ENCODE measurements at places on chromosomes 6 and 20.

- no peak for DNase-seq
Measured at GRCh38 chr6:108685970-108686369, 125.3 kb downstream of the FOXO3 start.

GRCh38 chr6:105372142-105372848 is 30.6 kb downstream of the PREP start:
- DNase-seq, result no peak

DNA sequence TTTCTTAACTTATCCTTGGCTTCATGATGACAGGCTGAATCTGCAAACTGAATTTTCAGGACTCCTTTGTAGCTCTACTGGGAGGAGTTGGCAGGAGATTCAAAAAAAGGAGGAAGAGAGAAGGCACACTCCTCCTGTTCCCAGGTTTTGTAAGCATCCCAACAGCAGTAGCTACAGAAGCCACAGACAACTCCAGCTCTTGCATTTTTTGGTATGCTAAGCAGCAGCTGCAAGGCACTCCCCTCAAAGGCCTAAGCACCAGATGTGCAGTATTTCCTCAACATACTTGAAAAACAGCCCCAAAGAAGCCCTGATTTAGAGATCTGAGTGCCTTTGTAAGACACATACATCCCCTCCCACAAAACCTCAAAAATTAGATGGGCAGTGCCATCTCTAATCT is 328.6 kb upstream of the SYNCRIP start:
- no peak for DNase-seq

DNA sequence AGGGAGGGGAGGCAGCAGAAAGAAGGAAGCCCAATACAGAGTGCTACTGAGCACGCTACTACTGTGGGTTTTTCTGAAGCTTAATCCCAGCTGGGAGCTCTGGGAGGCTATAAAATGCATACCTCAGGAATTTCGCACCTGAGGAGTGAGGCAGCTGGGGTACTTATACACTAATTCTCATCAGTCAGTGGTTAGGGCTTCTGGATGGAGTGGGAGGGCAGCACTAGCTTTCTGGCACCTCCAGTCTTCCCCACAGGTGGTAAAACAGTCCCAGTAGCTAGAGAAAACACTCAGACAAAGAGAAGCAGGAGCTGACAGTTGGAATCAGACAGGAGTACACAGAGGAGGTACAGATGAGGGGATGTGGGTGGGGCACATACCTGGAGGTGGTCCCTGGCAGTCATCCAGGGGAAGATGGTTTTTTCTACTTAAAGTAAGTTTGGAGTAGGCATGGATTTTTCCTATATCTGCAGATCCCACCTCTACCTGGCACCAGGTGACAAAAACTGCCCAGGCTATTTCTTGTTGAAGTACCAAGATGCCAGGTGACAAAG is 37.8 kb downstream of the CPXM1 start:
- DNase-seq, result no peak

DNA sequence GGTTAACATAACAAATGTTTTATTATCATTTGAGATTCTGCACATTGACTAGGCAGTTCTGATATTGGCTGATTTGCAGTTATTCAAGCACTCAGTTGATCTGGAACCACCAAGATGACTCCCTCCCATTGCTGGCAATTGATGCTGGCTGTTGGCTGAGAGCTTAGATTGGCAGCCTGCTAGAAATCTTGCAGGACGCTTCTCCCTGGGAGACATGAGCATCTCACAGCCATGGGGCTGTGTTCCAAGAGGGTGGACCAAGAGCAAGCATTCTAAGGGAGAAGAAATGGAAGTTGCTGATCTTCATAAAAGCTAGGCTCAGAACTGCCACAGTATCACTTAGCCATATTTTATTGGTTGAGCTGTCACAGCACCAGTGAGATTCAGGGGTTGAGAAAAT is 233.4 kb upstream of the ID4 start:
- no peak for DNase-seq

DNA sequence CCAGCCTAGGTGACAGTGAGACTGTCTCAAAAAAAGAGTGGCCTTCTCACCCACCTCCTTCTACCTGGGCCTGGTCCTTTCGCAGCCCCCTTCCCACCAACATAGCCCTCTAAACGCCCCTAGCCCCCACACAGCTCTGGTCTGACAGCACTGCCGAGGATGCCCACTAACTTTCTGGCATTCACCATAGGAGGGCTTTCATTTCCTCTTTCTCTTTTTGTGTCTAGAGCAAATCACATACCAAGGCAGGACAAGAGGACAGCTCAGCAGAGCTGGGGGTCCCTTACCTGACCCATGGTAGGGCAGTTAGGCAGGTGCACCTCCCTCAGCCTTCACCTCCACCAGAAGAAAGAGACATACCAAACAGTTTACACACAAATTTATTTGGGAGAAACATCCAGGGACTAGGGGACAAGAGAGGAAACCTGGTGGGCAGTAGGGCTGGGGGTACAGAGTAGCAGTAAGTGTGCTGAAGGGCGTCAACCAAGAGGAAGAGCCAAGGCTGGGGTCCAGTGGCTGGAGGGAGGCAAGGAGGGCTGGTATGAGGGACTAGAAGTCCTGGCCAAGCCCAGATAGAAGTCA is 4.5 kb downstream of the LY6G5C start:
- DNase-seq, result no peak

DNA sequence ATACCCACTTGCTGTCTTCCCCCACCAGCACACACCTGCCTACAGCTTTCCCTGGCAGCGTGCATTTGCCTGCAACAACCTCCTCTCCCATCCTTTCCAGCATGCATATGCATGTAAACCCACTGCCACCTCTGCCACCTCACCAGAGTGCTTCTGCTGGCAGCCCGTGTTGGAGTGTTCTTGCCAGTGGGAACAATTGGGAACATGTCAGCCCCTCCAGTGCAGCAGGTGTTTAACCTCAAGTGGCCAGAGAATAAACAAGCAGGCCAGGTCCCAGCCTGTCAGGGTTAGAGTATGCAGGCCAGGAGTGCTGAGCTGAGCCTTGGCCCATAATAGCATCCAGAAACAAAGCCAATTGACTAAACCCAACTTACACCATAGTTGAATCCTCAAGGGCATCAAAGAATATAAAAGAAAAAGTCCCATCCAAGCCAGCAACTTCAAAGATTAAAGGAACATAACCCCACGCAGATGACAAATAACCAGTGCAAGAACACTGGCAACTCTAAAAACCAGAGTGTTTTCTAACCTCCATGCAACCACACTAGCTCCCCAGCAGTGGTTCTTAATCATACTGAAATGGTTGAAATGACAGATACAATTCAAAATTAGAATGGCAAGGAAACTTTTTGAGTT is 1212.1 kb upstream of the CITED2 start:
- no peak for DNase-seq

DNA sequence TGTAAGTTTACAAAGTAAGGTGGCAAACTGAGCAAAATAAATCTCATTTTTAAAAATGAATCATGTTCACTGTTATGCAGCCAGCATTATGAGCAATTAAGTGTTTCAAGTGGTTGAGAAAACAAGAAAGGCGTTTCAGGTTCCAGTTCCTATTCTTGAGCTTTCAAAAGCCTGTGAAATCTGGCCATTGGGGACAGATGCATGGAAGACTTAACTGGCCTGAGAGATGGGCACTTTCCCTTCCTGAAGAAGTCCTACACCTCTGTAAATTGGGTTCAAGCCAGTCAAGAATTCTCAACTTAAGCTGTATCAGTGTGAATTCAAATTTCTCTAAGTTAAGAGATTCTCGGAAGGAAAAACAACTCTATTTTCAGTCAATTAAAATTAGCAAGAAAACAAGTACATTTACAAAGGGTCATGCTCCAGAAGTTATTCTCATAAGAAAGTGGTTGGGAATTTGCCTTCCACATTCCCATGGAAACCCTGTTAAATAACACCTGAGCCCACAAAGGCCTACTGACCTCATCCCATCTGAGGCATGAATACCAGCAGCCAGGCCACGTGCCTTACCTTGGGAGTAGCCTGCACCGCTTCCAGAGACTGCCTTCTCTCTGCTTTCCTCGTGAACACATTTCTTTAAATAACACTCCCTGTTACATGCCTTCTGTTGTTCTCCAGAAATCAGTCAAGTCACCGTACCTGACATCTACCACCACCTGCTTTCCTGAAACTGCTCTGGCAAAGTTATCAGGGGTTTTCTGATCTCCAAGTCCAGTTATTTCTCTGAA is 19.4 kb downstream of the MAP3K5 start:
- DNase-seq, result no peak

GRCh38 chr6:135226537-135226936 is 45.4 kb downstream of the MYB start:
- DNase-seq, result no peak

GRCh38 chr20:15296422-15296821 is 959.0 kb upstream of the FLRT3 start:
- DNase-seq, result no peak

DNA sequence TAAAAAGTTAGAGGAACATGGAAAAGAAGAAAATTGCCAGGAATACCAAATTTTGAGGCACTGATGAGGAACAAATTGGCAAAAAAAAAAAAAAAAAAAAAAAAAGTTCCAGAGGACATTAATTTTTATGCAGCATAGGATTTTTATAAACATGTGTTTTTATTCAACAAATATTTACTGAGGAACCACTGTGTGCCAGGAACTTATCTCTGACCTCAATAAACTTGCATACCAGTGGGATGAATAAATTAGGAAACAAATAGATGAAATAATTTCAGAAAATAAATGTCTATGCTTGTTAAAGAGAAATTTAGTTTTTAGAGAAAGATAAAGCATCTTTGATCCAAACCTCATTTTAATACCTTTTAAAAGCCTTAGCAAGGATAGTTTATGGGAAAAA is 175.1 kb downstream of the PDE10A start:
- no peak for DNase-seq

- DNase-seq, result no peak
Measured at GRCh38 chr6:45538641-45539547, 161.2 kb upstream of the SUPT3H start.

GRCh38 chr6:10558565-10558964 is 37.4 kb downstream of the GCNT2 start:
- no peak for DNase-seq

DNA sequence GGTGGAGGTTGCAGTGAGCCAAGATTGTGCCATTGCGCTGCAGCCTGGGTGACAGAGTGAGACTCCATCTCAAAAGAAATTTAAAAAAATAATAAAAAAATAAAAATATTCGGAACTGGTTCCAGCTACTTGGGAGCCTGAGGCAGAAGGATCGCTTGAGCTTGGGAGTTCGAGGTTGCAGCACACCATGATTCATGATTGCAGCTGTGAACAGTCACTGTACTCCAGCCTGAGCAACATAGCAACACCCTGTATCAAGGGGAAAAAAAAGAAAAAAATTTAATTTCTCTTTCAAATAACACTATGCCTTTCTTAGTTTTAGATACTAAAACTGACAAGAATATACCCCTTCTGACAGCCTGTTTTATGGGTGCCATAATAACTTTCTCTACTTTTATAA is 10.5 kb downstream of the KDM1B start:
- no peak for DNase-seq

DNA sequence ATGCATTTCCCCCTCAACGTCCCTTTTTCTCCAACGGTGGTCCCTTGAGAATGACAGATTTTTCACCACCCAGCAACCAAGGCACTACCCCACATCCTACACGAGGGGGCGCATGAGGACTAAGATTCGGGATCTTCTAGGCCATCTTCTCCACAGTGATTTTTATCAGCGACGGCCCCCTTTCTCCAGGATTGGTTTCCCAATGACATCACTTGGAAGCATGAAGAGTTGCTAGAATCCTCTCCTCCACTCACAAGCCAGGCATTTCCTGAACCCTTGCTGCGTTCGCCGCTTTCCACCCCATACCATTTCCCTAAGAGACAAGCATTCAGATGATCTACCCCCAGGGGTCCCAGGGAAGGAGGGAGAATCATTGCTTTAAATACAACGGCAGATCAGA is 252.0 kb downstream of the HIVEP2 start:
- peak; percentile 58 for DNase-seq

GRCh38 chr20:22921595-22922421 is 113.3 kb upstream of the SSTR4 start:
- no peak for DNase-seq

DNA sequence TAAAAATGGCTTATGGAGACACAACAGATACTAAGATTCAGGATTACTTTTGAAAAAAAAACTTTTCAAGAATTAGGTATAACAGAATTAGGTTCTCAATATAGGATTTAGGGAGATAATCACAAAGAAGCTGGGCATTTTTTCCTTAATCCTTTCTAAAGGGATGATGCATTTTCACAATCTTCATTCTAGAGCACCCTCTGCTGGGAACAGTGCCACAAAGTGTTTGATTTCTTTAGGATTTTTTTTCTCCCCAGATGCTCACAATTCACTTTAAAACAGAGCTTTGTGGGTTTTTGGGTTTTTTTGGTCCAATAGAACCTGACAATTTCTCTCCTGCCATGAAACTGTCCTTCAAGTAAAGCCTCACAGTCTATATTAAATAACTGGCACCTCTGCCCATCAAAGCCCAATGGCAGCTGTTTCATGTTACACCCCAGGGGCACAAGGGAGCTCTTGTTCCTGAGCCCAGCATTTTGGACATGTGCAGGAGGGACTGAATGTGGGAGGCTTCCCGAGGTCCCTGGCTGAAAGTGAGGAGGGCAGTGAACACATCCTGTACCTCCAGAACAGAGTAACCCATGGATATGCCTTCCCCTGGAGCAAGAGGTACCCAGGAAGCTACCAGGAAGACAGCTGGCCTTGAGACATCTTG is 39.7 kb downstream of the PREP start:
- no peak for DNase-seq

- DNase-seq, result no peak
Measured at GRCh38 chr20:824916-825315, 8.6 kb upstream of the FAM110A start.

DNA sequence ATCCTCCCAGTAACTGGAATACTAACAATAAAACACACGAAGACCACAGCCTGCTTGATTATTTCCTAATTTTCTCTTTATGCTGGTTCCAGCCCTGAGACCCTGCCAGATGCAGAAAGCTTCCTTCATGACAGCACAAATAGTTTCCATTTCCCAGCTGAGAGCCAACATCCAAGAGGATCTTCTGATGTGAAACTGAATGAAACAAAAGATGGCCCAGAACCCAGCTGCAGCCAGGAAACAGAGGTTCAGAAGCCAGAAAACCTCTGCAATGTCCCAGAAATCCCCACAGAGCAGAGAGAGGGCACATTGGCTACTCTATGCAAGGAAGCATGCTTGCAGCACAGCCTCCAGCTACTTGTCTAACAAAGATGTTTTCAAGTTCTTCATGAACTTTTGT is 61.8 kb upstream of the PLEKHG1 start:
- no peak for DNase-seq

DNA sequence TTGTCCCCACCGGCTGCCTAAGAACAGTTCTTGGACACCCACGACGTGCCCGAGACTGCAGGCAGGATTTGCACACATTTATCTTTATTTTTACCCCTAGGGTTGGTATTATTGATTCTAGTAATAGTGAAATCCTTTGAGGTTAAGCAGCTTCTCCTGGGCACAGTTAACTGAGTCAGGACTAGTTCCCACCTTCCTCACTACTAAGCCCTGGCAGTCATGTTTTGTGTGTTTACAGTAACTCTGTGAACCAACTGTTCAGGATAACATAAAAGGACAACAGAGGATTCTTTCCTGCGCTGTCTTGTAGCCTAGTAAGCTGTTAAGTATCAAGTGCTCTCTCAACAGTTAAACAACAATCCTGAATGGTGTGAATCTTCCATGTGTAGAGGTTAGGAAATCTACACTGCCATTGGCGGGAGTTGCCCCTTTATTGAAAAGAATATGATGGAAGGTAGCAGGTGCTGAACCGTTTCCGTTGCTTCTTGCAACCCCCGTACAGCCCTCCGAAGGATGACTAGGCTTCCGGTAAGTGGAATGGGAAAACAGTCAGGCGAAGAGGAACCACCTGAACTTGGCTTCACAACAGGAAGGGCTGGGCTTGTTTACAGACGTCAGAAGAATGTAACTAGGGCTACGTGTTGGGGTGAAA is 979 bp upstream of the SOD2 start:
- no peak for DNase-seq
